ENCODE measurements at places on chromosomes 11 and 22.

DNA sequence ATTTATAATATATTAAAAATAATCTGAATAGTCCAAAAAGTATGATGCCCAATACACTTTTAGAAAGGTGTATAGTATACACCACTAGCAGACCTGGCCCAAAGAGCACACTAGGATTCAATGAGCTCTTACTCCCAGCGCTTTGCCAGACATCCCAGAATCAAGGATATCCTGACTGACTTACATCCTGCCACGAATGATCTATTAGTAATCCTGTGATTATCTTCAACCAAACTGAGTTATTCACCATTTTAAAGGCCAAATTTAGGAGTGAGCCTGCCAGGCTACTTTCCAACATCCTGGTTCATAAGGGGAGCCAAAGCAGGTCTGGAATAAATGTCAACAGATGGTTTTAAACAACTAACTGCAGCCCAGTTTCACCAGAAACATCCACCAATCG is 60.8 kb upstream of the FAM181B start:
- no peak for DNase-seq

GRCh38 chr11:34926101-34926830 is 9.8 kb downstream of the PDHX start:
- peak; percentile 21 for DNase-seq

- DNase-seq, result peak; percentile 71
These were observed 88.6 kb upstream of the CRYBB3 start for GRCh38 chr22:25110846-25111578.

DNA sequence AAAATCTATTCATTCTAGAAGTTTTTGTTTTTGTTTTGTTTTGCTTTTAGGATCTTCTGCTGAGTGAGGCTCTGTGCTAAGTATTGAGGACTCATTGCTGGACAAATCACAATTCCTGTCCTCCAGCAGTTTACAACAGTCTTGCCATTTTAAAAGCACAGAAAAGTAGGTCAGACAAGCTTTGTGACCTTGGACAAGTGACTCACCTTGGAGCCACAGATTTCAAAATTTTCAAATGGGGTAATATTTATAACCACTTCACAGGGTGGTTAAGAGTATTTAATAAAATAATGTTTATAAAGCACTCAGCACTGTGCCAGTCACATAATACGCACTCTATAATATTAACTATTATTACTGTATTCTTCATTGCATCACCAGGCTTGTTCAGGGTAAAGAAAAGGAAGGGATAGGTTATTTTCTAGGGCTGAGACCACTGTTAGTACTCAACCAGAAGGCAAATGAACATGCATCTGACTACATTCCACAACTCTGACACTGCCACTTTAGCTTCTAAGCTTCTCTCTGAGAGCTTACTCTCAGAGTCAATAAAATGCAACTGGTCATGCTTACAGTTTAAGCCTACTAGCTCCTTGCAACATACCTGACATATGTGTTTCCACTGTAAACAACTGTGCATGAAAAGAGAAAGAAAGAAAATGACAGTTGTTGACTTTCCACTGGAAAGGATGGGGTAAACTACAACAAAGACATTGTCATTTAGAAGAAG is 63.2 kb upstream of the FIBIN start:
- DNase-seq, result no peak

- no peak for DNase-seq
These were observed 607 bp downstream of the MRPL11 start for GRCh38 chr11:66437979-66438503.
